RPMI8226 (cell line): ENCODE measurements at places on chromosomes 13 and 19.

DNA sequence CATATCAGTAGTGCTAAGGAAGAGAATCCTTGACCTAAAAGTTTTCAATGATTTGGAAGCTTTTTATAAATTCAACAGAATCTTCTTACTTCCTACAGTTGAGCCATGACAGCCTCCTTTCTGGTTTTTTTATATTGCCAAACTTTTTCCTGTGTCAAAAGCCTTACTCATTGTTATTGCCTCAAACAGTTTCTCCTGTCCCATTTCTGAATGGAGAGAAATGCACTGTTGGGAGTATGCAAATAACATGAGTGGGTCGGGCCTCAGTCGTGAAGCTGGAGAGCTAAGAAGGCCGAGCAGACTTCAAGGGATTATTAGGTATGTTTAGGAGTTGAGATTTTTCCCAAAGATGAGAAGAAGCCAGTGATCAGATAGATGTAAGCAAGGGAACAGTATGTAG, 766.4 kb upstream of the KLHL1 start:
- no peak for DNase-seq

GRCh38 chr13:45335397-45336024, 5.5 kb downstream of the TPT1 start:
- DNase-seq, result no peak

DNA sequence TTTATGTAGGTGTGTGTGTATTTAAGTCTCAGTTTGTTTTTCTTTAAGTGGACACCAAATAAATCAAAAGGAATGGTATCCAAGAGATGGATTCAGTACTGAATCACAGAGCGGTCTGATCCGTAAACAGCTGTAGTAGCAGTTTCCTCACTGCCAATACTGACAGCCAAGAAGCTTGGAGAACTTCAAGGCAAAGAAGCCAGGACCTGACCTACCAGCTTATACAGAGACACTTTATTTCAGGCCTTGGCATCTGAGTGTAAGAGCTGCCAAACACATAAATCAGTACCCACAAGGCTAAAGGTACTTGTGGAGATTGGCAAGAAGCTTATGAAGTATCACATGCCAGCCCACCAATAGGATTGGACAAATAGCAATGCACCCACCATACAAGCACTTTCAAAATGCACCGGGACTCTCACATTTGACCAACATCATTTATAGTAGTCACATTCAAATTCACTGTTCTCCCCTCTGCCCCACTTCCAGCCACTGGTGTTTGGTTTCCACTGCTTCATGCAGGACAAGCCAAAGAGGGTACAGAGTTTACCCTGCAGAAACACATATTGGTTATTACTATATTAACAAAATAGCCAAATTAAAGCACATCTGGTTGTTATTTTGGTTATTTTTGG, 357.9 kb downstream of the KLF12 start:
- no peak for DNase-seq

DNA sequence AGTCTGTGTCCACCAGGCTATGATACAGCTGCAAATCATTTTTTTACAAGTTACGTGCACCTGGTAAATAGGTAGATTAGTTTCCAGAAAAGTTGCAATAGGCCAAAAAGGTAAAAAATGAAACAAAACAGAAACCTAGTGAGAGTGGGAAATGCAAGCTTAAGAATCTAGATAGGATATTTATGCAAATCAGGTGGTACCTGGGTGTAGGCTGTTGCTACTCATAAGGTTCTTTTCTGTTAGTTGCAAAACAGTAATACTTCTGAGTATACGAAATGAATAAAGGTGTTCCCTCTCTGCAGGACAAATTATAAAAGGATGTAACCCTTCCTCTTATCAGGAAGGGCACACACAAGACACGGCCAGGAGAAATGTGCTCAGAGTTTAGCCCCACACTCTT, 97.9 kb downstream of the UGGT2 start:
- no peak for DNase-seq

DNA sequence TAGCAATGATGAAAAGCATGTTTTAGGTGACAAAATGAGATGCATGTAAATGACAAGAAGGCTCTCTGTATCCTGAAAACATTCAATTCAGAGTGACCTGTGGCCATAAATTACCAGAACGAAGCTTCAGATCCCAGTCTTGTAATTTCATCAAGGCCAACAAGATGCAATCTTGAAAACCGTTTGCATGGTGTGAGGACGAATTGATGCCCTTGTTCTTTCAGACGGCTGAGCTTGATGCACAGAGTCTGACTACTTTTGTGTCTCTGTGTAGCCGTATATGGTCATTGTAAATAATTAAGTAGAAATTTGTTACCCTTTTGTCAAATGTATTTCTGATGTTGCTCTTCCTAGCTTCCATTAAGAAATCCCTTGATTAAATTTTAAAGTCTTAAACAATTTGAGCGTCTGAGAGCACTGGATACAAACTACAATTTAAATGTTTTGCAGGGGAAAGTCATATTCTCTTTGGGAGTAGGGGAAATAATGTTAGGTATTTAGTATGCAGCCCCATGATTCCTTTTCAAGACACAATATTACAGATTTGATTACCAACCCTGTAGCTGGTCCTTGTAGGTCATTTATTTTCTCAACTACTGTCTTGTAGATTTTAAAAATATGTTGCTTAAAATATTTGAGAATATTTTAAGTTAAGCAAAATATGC, 125.8 kb upstream of the PCDH9 start:
- DNase-seq, result no peak

GRCh38 chr19:47049307-47049700, 880 bp upstream of the TMEM160 start:
- no peak for DNase-seq

- DNase-seq, result no peak
Measured at GRCh38 chr13:101695870-101696516, 243.5 kb downstream of the ITGBL1 start.
